ENCODE measurements at places on chromosomes 1 and 21. TPM values are rescaled to one million over a fixed set of nuclear protein-coding genes. Genes with fewer than 3 reads are reported as not detected.

Gene OPN3
- total RNA-seq, result 15.5 TPM

Gene SPAG17
- 0.33 TPM for total RNA-seq

Gene DENND2D
- 106 TPM for total RNA-seq

Gene AJAP1
- total RNA-seq, result 0.09 TPM

Gene ADAMTS4
- total RNA-seq, result 0.61 TPM

Gene C1QB
- total RNA-seq, result 118 TPM

Gene HMCN1
- total RNA-seq, result 0.85 TPM

DNA sequence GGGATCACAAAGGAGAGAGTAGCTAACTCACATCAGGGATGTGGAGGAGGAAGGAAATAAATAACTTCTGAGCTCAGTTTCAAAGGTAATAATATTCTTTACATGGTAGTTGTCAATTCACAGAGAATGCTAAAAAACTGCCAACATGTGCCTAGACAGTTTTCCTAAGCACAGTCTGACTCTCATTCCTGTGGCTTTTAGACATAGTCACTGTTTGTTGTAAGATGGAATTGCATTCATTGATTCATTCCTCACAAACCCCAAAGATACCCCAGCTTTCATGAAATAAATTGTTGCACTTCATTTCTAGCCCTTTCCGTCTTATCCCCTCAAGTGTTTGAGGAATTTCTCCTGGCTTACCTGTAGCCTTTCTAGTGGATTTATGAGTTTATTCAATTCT, 263.9 kb downstream of the NTNG1 start:
- no peak for DNase-seq

- no peak for DNase-seq
Observed at GRCh38 chr1:17306407-17306806, 1.6 kb upstream of the PADI4 start.

GRCh38 chr1:115214098-115214497, 124.0 kb downstream of the NGF start:
- DNase-seq, result no peak

DNA sequence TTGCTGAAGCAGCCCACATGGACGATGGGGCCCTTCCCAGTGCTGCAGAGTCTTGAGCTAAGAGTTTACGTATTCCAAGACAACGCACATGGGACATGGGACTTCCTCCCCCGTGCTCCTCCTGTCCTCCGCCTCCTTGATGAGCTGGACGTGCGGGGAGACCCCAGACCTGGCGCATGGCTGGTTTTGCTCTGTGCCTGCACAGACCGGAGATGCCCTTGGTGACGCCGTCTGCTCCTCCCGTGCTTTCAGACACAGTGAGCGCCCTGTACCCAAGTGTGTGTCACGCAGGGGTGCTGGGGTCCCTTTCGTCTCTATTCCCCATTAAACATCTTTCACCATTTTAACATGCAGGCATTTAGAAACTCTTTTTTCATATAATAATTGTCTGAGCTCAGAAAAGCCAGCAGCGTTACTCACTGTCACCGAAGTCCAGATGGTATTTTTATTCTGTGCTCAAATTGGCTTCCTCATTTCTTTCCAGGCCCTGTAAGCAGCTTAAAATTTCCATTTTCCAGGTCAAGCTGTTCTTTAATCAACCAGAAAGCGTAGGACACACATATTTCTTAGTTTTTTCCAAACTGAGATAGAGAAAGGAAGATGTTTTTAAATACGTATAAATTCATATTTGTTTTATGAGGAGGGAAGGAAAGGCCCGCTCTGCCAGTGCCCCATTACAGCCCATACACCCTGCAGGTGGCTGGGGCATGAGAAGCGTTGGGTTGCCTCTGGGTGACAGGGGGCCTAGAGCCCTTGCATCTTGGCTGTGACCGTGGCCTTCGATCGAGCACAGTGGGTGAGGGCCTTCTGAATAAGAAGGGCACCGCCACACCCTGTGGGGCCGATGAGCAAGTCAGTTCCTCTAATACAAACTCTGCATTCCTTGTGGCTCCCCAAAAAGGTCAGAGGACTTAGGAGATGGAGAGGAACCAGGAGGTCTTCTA, 17.9 kb upstream of the ZBTB21 start:
- DNase-seq, result no peak

DNA sequence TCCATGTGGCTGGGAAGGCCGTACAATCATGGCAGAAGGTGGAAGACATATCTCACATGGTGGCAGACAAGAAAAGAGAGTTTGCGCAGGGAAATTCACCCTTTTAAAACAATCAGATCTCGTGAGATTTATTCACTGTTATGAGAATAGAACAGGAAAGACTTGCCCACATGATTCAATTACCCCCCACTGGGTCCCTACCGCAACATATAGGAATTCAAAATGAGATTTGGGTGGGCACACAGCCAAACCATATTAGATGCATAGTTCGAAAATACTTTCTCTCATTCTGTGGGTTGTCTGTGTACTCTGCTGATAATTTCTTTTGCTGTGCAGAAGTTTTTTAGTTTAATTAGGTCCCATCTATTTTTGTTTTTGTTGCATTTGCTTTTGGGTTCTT, 990.3 kb downstream of the PLA2G4A start:
- DNase-seq, result no peak

Measured in thymus (tissue), 14 donors.